ENCODE measurements at places on chromosomes 16 and 17.

DNA sequence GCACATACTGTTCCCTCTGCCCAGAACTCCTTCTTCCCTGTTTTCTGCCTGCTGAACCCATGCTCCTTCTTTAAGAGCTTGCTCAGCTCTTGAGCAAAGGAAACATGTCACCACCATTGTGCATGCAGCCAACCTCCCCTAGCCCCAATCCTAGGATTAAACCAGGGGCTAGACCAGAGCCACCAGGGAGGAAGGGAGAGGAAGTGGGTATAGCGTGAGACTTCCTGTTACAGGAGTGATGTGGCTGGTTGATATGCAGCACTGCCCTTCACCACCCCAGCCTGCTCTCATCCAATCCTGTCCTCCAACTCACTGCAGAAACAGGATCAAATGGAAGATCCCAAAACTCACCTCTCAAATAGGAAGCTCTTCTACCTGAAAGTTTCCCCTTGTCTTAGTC is 67.1 kb upstream of the CDH5 start:
- no peak for DNase-seq

GRCh38 chr17:13835151-13835550 is 233.4 kb upstream of the HS3ST3A1 start:
- DNase-seq = no peak

DNA sequence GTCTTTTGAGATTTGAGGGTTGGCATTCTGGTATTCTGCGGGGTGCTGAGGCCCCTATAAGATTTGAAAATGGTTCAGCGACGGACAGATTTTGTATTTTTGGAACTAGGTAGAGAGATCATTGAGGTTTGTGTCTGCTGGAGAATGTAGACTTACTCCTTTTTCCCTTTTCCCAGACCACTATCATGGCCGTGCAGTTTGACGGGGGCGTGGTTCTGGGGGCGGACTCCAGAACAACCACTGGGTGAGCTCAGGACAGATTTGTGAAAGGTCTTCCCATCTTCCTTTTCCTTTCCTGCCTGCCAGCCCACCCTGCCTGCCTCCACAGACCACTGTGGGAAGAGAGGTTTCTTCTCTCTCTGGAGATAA is 572 bp downstream of the PSMB6 start:
- DNase-seq = no peak

GRCh38 chr17:61388561-61389356 is 10.9 kb upstream of the TBX2 start:
- DNase-seq = no peak

GRCh38 chr17:35117984-35118383 is 1.7 kb downstream of the RAD51D start:
- no peak for DNase-seq

GRCh38 chr17:35890774-35891155 is 10.6 kb upstream of the CCL5 start:
- DNase-seq = no peak
